ENCODE measurements at places on chromosomes 11 and 22. TPM values are rescaled to one million over a fixed set of nuclear protein-coding genes. Genes with fewer than 3 reads are reported as not detected.

Gene PATE2
- not detected for total RNA-seq

Gene OR6T1
- not detected for total RNA-seq

Gene IGF2
- total RNA-seq: 11.3 TPM

Gene GLYAT
- not detected for total RNA-seq

Gene UCP3
- 2.0 TPM for total RNA-seq

Gene EI24
- total RNA-seq: 53.9 TPM

Gene P2RX3
- not detected for total RNA-seq

Gene RASSF10
- not detected for total RNA-seq

Gene TTC17
- 112 TPM for total RNA-seq

Gene B3GAT1
- total RNA-seq: 0.16 TPM

- H3K27me3 ChIP-seq: no peaks in the 10 kb centered on the region
- H3K4me1 ChIP-seq: no peaks in the 10 kb centered on the region
- no peak overlapping the region for H3K27ac ChIP-seq
- no peak overlapping the region for H3K4me3 ChIP-seq
These were observed 65.1 kb downstream of the MYO7A start for GRCh38 chr11:77193167-77193566.

GRCh38 chr11:43810929-43811596, 69.6 kb upstream of the ALKBH3 start:
- H3K27me3 ChIP-seq: no peaks in the 10 kb centered on the region
- no peak overlapping the region for H3K27ac ChIP-seq
- no peaks in the 10 kb centered on the region for H3K36me3 ChIP-seq
- no peak for DNase-seq
- H3K4me1 ChIP-seq: no peaks in the 10 kb centered on the region

DNA sequence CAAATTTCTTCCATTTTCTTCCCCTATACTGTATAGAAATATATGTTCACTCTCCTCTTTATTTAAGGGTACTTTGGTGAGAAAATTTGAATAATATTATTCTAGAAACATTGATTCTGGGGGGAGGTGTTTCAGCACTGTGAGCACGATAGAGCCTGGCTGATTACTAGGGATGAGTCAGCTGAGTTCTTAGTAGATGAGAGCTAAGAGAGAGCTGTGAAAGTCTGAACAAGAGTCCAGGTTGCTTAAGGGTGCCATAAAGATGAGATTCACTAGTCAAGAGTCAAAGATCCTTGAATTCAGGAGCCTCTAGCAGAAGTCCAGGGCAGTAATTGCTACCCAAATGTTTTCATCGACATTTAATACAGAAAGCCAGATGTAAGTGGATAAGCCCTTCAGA, 756.6 kb upstream of the API5 start:
- no peak overlapping the region for H3K27ac ChIP-seq
- H3K27me3 ChIP-seq: no peaks in the 10 kb centered on the region
- H3K4me1 ChIP-seq: no peaks in the 10 kb centered on the region

DNA sequence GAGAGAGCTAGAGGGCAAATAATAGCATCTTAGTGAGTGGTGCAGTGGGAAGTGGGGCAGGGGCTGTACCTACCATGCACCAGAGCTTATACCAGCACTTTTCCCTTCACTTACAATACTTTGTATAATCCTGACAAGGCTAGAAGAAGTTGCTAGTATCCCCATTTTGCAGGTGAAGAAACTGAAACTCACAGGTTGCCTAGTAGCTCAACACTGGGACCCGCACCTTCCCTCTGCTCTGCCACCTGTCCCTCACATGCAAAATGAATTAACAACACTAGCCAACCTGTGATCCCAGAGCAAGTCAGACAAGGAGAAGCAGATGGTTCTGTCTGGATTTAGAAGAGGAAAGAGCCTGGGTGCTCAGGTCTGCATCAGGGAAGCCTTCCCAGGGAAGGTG, 510.4 kb downstream of the BUD13 start:
- H3K4me3 ChIP-seq: no peak overlapping the region
- H3K27me3 ChIP-seq: peaks cover 8% of the 10 kb centered on the region
- no peaks in the 10 kb centered on the region for H3K36me3 ChIP-seq
- no peaks in the 10 kb centered on the region for H3K4me1 ChIP-seq

DNA sequence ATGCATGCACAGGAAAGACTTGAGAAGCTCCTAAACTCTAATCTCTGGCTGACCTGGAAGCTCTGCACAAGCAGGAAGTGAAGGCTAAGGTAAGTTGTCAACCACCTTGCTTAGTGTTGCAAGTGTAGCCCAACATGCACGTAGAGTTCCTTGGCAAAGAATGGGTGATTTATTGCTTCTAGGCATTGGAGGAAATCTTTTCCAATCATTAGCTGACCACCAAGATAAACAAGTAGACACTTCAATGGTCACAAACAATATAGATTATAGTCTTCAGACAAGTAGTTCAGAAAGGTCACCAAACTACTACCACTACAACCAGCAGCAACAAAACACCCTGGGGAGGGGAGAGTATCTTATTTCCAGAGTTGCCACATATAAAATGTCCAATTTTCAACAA, 105.6 kb downstream of the STK33 start:
- H3K27ac ChIP-seq: no peak overlapping the region
- H3K36me3 ChIP-seq: no peaks in the 10 kb centered on the region
- DNase-seq: no peak
- H3K4me1 ChIP-seq: no peaks in the 10 kb centered on the region

DNA sequence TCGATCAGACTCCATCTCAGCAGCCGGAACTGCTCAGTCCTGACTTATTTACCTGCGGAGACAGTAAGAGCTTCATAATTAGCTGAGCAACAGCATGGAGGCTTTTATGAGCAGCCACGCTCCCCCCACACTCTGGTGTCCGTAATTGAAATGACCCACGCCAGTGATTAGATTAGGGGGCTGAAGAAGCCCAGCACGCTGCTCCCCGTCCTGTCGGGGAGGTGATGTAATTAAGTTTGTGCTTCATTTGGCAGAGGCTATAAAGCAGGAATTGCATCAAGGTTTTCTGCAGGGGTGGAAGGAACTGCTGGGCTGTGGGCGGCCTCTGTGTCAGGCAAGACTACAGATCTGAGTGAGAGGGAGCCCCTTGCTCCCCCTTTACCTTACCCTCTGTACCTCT, 22.8 kb upstream of the HTR3A start:
- H3K36me3 ChIP-seq: no peaks in the 10 kb centered on the region
- DNase-seq: no peak
- H3K4me1 ChIP-seq: no peaks in the 10 kb centered on the region

GRCh38 chr22:31637447-31637890, 24.5 kb downstream of the PISD start:
- H3K36me3 ChIP-seq: no peaks in the 10 kb centered on the region
- H3K4me1 ChIP-seq: peaks cover 25% of the 10 kb centered on the region
- no peak for DNase-seq
- H3K4me3 ChIP-seq: no peak overlapping the region

DNA sequence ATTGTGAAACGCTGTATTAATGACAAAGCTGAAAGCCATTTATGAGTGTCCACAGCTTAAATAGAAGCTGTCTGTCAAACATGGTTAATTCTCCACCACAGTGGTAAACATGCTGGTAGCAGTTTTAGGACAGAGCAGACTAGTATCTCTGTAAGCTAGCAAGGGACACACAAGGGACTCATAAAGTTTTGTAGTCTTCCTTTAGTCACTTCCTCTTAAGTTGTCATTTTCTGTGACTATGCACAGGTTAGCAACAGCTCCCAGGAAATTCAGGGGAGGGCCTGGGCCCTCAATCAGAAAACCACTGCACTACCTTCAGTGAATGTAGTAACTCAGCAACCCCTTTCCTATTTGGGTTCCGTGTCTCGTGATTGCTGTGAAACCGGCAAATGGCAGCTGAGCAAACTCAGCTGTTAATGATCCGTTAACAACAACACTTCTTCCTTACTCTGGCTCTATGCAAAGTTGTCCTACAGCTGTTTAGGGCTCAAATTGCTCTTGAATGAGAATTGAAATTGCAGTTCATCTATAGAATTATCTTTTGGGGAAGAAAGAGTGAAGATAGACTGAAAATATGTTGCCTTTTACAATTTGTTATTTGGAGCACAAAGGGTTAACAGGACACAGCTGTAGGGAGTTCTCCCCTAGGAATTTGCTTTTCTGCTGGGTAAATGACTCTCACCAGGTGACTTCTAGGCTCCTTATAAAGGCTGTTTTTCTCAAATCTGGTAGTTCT, at the start of gene MMP26:
MMP26 (plus strand) TSS at position 731 of the 736 bp plus-strand sequence.
- no peaks in the 10 kb centered on the region for H3K27me3 ChIP-seq
- H3K36me3 ChIP-seq: no peaks in the 10 kb centered on the region
- no peaks in the 10 kb centered on the region for H3K4me1 ChIP-seq
- DNase-seq: no peak
- H3K27ac ChIP-seq: no peak within 1 kb of the TSS

GRCh38 chr11:122853261-122853660, 15.0 kb downstream of the CRTAM start:
- H3K27me3 ChIP-seq: no peaks in the 10 kb centered on the region
- H3K4me3 ChIP-seq: no peak overlapping the region
- no peaks in the 10 kb centered on the region for H3K36me3 ChIP-seq
- no peak overlapping the region for H3K27ac ChIP-seq

DNA sequence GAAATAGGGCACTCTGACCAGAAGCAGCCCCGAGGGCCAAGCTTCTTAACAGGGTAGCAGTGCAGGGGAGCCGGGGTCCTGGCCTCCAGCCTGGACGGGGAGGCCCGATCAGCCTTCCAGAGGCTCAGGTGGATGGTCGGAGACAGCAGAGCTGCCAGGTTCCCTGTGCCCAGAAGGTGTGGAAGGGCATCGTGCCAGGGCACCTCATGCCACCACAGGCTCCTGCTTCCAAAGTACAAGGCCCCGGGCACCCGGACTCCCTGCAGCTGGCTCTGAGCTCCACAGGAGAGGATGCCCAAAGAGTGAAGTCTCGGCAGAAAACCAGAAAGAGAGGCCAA, 14.3 kb downstream of the EHD1 start:
- DNase-seq: no peak
- no peak overlapping the region for H3K4me3 ChIP-seq
- H3K27me3 ChIP-seq: no peaks in the 10 kb centered on the region
- no peaks in the 10 kb centered on the region for H3K36me3 ChIP-seq
- peaks cover 52% of the 10 kb centered on the region for H3K4me1 ChIP-seq

GRCh38 chr11:2211113-2211971, 39.7 kb upstream of the TH start:
- H3K36me3 ChIP-seq: no peaks in the 10 kb centered on the region
- H3K4me3 ChIP-seq: no peak overlapping the region
- H3K27ac ChIP-seq: no peak overlapping the region
- peaks cover 14% of the 10 kb centered on the region for H3K4me1 ChIP-seq
- no peaks in the 10 kb centered on the region for H3K27me3 ChIP-seq
- DNase-seq: peak; percentile 52

DNA sequence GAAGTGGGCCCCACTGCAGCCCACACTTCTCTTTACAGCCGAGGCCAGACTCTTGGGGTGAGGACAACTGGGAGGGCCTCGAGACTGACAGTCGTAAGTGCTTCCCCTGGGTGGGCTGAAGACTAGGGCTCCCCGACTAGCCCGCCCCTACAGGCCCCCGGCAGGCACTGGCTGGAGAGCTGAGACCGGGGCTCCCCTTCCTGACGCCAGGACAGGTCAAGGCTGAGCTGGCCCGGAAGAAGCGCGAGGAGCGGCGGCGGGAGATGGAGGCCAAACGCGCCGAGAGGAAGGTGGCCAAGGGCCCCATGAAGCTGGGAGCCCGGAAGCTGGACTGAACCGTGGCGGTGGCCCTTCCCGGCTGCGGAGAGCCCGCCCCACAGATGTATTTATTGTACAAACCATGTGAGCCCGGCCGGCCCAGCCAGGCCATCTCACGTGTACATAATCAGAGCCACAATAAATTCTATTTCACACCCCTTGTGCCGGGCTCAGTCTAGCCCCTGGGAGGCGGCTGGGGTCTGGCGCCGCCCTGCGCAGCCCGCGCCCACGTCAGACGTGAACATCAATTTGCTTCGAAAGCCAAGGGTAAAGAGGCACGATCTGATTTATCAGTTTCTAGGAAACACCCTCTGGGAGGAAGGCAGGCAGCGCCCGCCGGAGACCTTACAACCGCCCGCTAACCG, 13.5 kb downstream of the SCYL1 start:
- peaks cover 15% of the 10 kb centered on the region for H3K36me3 ChIP-seq
- no peaks in the 10 kb centered on the region for H3K27me3 ChIP-seq
- no peak overlapping the region for H3K4me3 ChIP-seq
- H3K4me1 ChIP-seq: peaks cover 17% of the 10 kb centered on the region
- no peak for DNase-seq
- no peak overlapping the region for H3K27ac ChIP-seq

DNA sequence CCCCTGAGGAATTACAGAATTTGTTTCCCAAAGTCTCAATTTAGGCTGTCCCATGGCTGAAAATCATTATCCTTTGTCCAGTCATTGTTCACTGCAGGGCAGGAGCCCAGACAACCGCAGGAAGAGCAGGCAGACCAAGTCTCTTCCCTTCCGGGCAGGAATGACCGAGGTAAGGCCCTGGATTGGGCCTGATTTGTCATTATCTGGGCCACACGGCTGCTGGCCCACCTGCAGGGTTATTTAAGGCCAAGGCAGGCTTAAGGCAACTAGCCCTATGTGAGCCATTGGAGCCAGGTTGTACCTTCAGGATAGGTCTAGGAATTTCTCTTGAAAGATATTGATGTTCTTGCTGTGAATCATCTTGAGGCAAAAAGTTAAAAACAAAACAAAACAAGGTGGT, 9.7 kb upstream of the IL10RA start:
- no peak for DNase-seq
- H3K4me1 ChIP-seq: peaks cover 17% of the 10 kb centered on the region
- no peaks in the 10 kb centered on the region for H3K27me3 ChIP-seq

GRCh38 chr11:62419943-62420342, 1.1 kb downstream of the SCGB1A1 start:
- no peaks in the 10 kb centered on the region for H3K36me3 ChIP-seq
- H3K27ac ChIP-seq: peak overlapping the region; percentile 77
- H3K4me3 ChIP-seq: no peak overlapping the region
- H3K4me1 ChIP-seq: peaks cover 14% of the 10 kb centered on the region
- no peak for DNase-seq

DNA sequence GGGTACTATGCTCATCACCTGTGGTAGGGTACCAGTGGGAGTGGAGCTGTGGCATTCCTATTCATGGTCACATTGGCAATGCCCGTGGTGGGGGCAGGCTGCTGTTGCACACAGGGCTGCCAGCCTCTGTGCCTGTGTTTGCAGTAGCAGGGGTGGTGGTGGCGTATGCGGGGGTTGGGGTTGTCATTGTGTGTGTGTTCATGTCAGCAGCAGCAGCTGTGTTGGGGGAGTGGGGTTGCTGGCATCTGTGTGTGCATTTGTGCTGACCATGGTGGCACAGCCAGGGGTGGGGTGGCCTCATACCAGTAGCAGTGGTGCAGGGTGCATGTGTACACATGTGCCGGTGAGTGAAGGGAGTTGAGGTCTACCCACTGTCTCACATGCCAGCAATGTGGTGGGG, 34.4 kb downstream of the TMEM225 start:
- no peak overlapping the region for H3K27ac ChIP-seq
- H3K27me3 ChIP-seq: no peaks in the 10 kb centered on the region
- no peaks in the 10 kb centered on the region for H3K4me1 ChIP-seq
- H3K4me3 ChIP-seq: no peak overlapping the region
- no peaks in the 10 kb centered on the region for H3K36me3 ChIP-seq
- DNase-seq: no peak
